Type B pancreatic cell (in vitro differentiated cells): ENCODE measurements at places on chromosomes 4 and X.

DNA sequence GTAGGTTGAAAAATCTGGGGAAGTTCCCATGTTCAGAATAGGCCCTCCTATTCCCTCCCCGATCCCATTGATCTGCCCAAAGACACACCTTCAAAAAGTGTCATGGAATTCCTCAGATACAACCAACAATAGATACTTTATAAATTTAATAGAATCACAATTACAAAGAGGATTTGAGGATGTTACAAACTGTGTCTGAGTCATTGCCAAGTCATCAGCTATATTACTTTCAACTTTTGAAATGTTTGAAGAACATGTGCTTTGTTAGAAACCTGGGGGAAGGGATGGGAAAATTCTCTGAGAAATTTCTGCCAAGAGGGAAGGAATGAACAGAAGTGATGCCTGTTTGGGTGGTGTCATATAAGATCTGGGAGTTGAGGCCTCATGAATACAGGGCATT, 46.7 kb downstream of the KCNIP4 start:
- no peak for DNase-seq

DNA sequence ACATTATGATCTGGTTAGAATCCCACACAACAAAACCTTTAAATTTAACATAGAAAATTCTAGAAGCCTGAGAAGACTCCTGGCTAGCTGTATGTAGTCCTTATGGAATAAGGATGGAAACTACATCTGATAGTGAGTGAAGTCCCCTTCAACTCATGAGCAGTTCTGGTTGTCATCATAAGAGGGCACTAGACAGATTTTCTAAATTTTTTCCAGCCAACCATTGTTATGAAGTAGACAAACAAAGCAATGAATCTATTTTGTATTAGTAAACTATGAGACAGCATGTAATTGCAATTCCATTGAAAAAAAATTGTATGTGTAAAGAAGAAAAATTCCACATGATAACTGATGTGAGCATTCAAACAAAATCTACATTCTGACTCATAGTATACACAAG, 35.2 kb downstream of the PWWP3B start:
- no peak for DNase-seq

- DNase-seq = no peak
Observed at GRCh38 chr4:113957956-113958355, 21.5 kb downstream of the ARSJ start.

DNA sequence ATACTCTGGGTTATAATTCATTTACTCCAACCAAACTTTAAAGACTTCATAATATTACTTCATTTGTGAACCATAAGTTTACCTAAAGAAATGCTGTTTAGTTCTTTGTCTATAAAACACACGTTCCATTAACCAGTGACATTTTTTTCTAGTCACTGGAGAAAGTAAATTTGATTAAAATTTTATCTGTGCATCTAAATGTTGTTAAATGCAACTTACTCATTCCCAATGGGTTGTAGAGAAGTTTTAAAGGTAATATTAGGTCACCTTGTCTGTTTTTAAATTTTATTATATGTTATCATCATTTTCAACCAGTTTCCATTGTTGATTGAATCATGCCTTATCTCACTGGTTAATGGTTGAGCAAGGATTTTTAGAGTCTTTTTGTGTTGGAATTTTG, 401.4 kb downstream of the CCSER1 start:
- no peak for DNase-seq
